Stimulated activated CD8-positive, alpha-beta memory T cell treated with anti-CD3 and anti-CD28 coated beads, Interleukin-4, amount 100 ng/mL, for 1 hour (primary cell): ENCODE measurements at places on chromosomes 6 and 20.

- DNase-seq = no peak
These were observed 14.4 kb upstream of the MLIP start for GRCh38 chr6:54096811-54097210.

DNA sequence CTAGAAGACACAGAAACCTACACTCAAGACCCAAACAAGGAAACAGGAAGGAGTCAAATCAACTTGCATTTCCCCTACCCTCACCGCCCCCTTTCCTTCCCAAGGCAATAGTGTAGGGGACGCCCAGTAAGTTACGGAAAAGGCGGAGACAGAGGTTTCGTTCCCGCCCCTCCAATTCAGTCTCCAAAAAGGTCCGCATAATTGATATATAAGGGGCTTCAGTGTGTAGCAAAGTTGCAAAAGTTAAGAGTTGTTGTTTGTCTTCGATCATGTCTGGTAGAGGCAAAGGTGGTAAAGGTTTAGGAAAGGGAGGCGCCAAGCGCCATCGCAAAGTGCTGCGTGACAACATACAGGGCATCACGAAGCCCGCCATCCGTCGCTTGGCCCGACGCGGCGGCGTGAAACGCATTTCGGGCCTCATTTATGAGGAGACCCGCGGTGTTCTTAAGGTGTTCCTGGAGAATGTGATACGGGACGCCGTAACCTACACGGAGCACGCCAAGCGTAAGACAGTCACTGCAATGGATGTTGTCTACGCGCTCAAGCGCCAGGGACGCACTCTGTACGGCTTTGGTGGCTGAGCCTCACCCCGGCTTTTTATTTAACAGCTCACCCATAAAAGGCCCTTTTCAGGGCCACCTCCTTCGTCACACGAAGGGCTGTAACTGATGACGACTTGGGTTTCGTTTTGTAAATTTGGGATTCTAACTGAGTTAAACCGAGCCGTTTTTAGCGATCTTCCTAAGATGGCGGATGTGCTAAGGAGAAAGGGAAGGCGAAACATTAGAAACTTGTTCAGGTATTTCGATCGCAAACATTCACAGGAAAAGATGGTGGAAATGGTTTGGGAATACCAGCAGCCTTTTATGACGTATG lies 124.6 kb upstream of the BTN3A2 start:
- DNase-seq = peak; percentile 45

GRCh38 chr6:32668226-32668747 lies 1.8 kb upstream of the HLA-DQB1 start:
- peak; percentile 21 for DNase-seq

GRCh38 chr6:31485055-31485454 lies 12.9 kb upstream of the MICB start:
- DNase-seq = no peak

DNA sequence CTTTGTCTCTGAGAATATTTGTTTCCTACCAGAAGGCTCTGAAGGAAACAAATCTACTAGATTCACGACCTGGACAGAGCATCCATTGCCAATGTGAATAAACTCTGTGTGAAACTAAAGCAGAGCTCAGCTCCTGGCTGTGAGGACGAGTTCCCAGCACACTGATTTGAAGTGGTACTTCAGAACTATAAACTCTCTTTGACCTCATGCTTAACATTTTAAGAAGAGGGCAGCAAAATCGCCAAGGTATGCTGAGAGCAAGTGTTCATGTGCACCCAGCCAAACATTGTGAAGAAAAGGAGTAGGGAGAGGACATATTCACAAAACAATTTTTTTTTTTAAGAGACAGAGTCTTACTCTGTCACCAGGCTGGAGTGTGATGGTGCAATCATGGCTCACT lies 33.7 kb upstream of the ZNF133 start:
- no peak for DNase-seq

DNA sequence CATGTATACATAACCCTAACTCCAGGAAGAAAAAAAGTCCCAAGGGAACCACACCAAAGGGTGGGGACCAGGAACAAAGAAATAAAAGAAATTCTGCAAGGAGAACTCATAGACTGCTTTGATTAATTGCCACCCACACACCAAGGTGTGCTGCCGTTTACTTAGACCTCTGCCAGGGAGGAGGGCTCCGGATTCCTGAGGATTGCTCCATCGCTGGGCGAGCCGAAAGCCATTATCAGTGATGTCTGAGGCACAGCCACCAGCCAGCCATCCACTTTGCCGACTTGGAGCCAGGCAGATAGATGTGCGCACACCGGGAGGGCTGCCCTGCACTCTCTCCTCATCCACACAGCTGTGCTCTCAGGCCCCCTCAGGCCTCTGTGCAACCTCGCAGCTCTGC lies 272.7 kb upstream of the FOXQ1 start:
- no peak for DNase-seq

DNA sequence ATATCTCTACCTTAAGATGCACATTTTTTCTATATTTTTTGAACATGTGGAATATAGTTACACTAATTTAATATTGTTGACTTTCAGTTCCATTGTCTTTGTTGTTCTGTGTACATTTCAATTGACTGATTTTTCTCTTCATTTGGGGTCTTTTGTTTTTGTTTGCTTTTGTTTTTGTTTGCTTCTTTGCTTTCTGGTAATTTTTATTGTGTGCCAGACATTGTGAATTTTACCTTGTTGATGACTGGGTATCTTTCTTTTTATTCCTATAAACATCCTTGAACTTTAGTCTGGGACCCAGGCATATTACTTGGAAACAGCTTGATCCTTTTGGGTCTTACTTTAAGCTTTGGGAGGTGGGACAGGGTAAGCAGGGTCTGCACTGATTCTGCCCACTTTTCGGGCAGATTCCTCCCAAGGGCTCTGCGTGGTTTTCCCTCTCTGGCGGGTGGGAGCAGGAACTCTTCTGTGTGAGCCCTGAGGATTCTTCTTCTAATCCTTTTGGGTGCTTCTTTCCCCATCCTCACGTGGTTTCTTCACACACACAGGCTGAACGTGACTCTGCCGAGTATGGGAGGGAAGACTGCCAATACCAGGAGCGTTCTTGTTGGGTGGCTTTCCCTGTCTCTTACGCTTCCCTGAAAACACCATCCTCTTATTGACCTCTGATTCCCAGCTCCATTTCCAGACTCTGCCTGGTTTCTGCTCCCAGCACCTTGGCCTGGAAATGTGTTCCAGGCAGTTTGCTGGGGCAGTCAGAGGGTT lies 200.5 kb downstream of the ARID1B start:
- DNase-seq = no peak

- no peak for DNase-seq
These were observed 481.4 kb upstream of the BTBD3 start for GRCh38 chr20:11436113-11436905.

- DNase-seq = no peak
These were observed 2.4 kb downstream of the TCF21 start for GRCh38 chr6:133891149-133891926.

DNA sequence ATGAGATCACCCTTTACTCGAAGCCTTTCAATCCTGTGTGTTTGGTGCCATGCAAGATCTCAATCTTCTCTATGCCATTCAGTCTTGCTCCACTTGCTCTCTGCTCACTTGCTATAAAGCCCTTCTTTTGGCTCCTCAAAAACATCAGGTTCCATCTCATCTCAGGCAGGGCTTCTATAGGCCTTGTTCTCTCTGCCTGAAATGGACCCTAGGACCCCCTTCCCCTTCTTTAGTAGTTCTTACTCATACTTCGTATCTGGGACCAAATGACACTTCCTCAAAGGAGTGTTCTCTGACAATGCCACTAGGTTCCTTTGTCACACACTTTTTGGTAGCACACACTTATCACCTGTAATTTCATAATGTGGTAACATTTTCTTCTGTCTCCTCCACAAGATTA lies 116.7 kb upstream of the FAM184A start:
- DNase-seq = no peak

DNA sequence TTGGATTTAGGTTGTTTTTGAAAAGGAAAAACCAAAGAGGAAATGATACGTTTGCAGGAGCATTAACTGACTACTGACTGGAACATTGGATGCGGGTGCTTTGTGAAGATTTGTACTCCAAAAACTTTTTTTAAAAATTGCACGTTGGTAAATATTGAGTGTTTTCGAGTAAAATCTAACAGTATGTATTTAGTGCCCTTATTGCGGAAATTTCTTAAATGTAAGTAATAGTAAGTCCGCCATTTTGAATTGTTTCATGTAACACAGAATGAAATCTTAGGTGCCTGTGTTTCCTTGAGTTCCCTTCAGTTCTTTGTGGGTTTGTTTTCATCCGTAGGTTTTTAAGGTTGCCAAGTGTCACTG lies 15.2 kb upstream of the LIN28B start:
- DNase-seq = no peak

DNA sequence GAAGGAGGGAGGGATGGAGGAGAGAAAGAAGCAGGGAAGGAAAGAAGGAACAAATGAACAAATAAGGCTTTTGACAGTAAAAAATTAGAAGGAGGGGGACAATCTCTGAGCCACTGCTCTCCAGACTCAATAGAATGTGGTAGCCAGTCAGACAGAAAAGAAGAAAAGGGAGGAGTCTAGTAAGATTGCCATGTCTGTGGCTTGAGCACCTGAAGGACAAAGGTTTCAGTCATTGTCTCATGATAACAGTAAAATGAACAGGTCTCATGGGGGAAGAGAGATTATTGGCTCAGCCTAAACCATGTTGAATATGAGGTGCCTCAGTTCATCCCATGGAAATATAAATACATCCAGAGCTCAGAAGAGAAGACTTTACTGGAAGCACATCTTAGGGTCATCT lies 14.0 kb upstream of the LOC128125822 start:
- DNase-seq = no peak

- no peak for DNase-seq
These were observed 19.1 kb downstream of the SLC17A2 start for GRCh38 chr6:25911351-25911750.

DNA sequence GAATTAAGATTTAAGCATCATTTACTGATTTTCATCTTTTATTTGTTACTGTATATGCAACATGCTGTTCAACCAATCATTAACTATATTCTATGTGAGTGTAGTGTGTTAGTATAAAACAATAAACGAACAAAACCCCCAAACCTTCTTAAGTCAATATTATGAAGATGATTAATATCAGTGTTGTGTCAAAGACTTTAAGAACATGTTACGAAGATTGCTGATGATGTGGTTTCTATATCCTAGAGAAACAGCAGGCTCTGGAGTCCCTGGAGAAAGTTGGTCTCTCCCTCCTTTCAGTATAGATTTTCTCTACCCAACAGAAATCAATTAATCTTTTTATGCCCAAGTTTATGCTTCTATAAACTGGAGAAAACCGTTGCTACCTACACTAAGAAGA lies 393.8 kb upstream of the HSF2 start:
- DNase-seq = no peak

GRCh38 chr6:8277769-8278168 lies 157.6 kb downstream of the SLC35B3 start:
- no peak for DNase-seq

DNA sequence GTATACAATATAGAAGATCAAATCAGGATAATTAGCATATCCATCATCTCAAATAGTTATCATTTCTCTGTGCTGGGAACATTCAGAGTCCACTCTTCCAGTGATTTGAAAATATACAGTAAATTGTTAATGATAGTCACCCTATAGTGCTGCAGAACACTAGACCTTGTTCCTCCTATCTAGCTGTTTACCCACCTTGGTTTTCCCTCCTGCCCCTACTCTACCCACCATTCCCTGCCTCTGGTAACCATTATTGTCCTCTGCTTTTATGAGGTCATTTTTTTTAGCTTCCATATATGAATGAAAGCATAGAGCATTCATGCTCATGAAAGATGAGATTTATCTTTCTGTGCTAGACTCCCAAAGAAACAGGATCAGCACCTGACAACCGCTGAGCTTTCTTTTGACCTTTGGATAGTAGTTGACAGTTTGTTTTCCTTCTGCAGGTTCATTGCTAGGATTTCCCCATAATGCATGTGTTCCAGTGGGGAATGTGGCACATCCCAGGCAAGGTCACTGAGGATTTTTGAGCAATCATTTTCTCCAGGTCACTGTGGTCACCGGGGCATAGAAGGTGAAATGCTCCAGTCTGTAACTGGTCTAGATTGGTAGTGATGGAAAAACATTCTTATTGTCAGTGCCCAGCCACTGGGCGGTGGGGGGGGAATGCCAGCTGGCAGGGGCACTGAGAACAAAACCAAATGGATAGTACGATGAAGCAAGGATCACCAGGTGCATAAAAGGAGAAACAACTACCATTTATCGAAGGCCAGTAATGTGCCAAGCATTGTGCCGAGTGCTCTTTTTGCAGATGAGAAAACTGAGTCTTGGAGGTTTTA lies 33.6 kb upstream of the BCAS1 start:
- DNase-seq = no peak

GRCh38 chr20:2279253-2279779 lies 16.5 kb upstream of the TGM3 start:
- no peak for DNase-seq

DNA sequence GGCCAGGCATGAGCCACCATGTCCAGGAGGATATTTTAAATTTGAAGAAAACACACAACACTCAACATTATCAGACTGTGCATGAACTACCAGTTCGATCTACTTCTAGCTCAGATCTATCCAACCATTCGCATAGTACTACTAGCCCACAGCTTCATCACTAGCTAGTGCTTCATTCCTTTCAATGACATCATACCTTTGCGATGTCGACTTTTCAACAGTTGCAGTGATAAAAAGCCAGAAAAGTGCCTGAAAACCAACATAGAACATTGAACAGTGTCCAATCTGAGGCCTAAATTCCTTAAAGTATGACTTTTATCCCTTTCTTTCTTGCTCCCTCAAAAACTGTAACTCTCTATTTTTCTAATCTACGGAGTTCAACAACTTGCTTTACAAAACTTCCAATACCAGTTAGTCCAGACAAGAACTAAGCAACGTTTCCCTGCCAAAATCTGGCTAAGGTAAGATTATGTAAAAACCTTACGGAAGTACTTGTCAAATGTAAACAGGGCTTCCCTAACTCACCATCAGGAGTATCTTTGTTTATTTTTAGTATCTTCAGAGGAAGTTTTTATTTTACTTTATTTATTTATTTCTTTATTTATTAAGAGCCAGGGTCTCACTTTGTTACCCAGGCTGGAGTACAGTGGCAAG lies 434.0 kb upstream of the JARID2 start:
- no peak for DNase-seq

DNA sequence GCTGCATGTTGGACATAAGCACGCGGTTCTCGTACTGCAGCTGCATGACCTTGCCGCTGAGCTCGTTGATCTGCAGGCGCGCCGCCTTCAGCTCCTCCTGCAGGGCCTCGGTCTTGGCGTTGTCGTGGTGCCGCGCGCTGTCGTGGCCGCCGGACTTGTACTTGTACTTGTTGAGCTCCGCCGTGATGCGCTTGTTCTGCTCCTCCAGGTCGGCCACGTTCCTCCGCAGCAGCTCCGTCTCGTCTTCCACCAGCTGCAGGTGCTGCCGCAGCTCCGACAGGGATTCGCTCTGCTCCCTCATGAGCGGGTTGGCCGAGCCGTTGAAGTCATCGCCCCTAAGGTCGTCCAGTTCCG lies 16.6 kb upstream of the KIAA0408 start:
- DNase-seq = no peak

GRCh38 chr6:58073263-58073662 lies 755.8 kb downstream of the PRIM2 start:
- no peak for DNase-seq

- no peak for DNase-seq
These were observed 14.5 kb downstream of the VSTM2L start for GRCh38 chr20:37917461-37917860.

GRCh38 chr20:2618815-2619214 lies 33.6 kb upstream of the NOP56 start:
- no peak for DNase-seq
